Osteocyte (in vitro differentiated cells): ENCODE measurements at places on chromosomes 1 and 21. TPM values are rescaled to one million over a fixed set of nuclear protein-coding genes. Genes with fewer than 3 reads are reported as not detected.
A peak's percentile ranks its signal among the peaks of the same experiment; 100 is the strongest.

DNA sequence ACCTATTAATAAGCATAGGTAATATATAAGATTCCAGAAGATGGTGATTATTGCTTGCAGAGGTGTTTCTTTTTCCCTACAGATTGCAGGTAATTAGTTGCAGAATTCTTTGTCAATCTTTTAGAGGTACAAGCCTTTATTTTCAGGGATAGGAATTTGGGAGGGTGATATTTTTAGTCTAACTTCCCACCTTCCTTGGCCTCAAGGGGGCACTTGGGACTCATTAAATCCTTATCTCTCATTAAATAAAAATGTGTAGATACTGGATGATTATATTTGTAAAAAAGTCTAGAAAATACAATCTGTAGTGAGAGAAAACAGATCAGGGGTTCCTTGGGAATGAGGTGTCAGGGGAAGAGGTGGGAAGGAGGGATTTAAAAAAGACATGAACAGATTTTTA, 179.2 kb downstream of the PATJ start:
- H3K4me1 ChIP-seq: no peaks in the 10 kb centered on the region
- H3K4me3 ChIP-seq: no peak overlapping the region
- DNase-seq: no peak
- peaks cover 4% of the 10 kb centered on the region for H3K36me3 ChIP-seq

- no peak overlapping the region for H3K27ac ChIP-seq
- H3K27me3 ChIP-seq: no peaks in the 10 kb centered on the region
- no peak overlapping the region for H3K4me3 ChIP-seq
- peaks cover 2% of the 10 kb centered on the region for H3K4me1 ChIP-seq
- DNase-seq: no peak
These were observed 806.2 kb downstream of the PLA2G4A start for GRCh38 chr1:187634940-187635339.

DNA sequence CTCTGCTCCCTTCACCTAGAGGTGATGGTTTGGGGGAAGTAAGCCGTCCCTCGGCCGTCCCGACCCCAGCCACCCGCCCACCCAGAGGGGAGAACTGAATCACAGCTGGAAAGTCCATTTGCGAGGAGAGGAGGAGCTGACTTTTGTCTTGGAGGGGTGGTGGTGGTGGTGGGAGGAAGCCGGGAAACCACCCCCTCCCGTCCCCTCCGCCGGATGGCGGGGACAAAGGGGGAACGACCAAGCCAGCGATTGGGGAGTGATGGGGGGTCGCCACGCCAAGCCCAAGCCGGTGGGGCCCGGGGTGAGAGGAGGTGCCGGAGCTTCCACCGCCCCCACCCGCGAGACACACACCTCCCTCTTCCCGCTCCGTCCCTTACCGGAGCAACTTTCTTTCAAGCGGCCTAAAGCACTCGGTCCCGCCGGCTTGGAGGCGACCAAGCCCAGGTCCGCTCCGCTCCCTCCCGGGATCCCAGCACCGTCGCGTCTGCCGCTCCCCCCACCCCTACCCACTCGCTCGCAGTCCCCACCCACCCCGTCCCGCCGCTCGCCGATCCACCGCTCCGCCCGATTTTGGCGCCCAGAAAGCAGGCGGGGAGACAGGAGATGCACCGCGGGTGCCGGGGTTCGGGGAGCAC, 540 bp downstream of the ARHGEF2 start:
- peak overlapping the region; percentile 98 for H3K27ac ChIP-seq
- peak overlapping the region; percentile 88 for H3K4me3 ChIP-seq
- DNase-seq: no peak
- H3K27me3 ChIP-seq: no peaks in the 10 kb centered on the region
- H3K36me3 ChIP-seq: peaks cover 9% of the 10 kb centered on the region

DNA sequence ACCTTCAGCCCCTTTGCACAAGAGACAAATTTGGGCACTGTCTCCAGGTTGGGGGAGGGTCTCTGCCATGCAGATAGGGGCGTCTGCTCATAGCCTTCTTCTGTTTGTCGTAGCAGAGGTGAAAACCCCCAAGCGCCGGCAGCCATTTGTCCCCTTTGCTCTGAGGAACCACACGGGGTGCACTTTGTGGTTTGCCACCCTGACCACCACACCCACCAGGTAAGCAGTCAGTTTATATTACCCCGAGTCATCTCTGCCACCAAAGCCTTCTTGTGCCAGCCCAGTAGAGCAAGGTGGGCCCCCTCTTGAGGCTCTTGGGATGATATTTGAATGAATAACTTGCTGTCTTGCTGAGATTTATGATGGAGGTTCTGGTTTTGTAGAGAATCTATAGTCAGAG, 111.8 kb downstream of the VPS13D start:
- no peak overlapping the region for H3K4me3 ChIP-seq
- H3K4me1 ChIP-seq: peaks cover 25% of the 10 kb centered on the region
- no peak for DNase-seq

- no peak overlapping the region for H3K4me3 ChIP-seq
- H3K27ac ChIP-seq: no peak overlapping the region
- no peaks in the 10 kb centered on the region for H3K36me3 ChIP-seq
- no peak for DNase-seq
- no peaks in the 10 kb centered on the region for H3K27me3 ChIP-seq
These were observed 832.7 kb downstream of the BRINP3 start for GRCh38 chr1:189644970-189645369.

DNA sequence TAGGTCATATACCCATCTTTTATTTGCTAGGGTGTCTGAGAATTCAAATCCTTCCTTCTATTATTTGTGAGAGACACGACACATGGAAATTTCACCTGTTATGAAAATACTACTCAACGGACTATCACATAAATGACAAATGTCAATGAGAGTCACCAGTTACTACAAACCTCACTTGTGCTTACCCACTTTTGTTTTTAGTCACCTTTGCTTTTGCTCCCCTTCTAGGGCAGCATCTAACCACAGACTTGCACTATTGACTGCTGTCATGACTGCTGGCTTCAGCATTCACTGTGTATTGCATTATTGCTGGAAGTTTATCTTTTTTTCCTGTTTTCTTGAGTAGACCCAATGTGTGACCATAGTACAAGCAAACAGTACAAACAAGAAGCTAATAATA, 1048.0 kb downstream of the PLA2G4A start:
- peaks cover 1% of the 10 kb centered on the region for H3K4me1 ChIP-seq
- H3K27me3 ChIP-seq: no peaks in the 10 kb centered on the region
- no peak for DNase-seq
- no peak overlapping the region for H3K4me3 ChIP-seq
- H3K27ac ChIP-seq: no peak overlapping the region

DNA sequence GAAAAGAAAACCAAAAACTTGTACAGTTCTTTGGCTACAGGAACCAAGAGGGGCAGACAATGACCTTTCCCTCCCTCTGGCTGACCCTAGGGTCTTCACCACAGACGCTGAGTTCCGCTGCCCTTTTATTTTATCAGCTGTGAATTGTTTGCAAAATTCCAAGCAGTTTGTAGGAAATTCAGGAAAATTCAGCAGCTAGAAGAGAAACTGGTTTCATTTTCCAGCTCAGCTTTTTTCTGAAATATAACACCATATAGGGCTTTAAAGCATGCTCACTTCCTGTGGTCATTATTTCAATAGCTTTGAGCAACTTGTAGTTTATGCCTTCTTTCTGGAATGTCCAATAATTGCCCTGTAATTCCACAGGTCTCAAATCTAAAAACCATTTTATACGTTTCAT, 5.5 kb upstream of the PIK3R3 start:
- H3K27ac ChIP-seq: peak overlapping the region; percentile 84
- DNase-seq: no peak
- H3K27me3 ChIP-seq: no peaks in the 10 kb centered on the region
- peak overlapping the region; percentile 73 for H3K4me3 ChIP-seq
- H3K4me1 ChIP-seq: peaks cover 58% of the 10 kb centered on the region

- H3K36me3 ChIP-seq: peaks cover 39% of the 10 kb centered on the region
- no peak overlapping the region for H3K27ac ChIP-seq
- no peak for DNase-seq
- H3K27me3 ChIP-seq: no peaks in the 10 kb centered on the region
- no peak overlapping the region for H3K4me3 ChIP-seq
These were observed 41.2 kb downstream of the VPS13D start for GRCh38 chr1:12271033-12271432.

DNA sequence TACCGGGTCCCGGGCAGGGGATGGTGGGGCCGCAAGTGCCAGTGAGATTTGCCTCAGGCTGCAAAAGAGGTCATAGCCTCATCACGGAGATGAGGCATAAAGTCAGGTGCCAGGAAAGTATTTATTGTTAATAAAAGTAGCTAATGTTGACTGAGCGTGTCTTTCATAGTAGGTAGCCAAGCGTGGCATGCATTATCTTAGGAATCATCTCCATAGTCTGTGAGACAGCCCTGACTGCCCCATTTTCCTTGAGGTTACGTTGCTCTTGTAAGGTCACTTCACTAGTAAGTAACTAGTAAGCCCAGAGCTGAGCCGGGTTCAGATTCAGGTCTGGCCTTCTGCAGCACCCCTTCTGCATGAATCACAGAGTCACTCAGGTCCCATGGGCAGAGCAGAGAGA, 174.2 kb downstream of the CAMTA1 start:
- peaks cover 20% of the 10 kb centered on the region for H3K4me1 ChIP-seq
- DNase-seq: no peak
- H3K4me3 ChIP-seq: no peak overlapping the region
- no peak overlapping the region for H3K27ac ChIP-seq
- H3K36me3 ChIP-seq: no peaks in the 10 kb centered on the region

- H3K36me3 ChIP-seq: no peaks in the 10 kb centered on the region
- H3K27me3 ChIP-seq: no peaks in the 10 kb centered on the region
- no peak for DNase-seq
These were observed 94.8 kb upstream of the SGIP1 start for GRCh38 chr1:66439031-66439740.

GRCh38 chr21:41957991-41958766, 4.4 kb upstream of the C2CD2 start:
- no peak for DNase-seq
- H3K36me3 ChIP-seq: no peaks in the 10 kb centered on the region
- H3K27ac ChIP-seq: peak overlapping the region; percentile 81

- peaks cover 10% of the 10 kb centered on the region for H3K36me3 ChIP-seq
- no peak for DNase-seq
- no peak overlapping the region for H3K4me3 ChIP-seq
- H3K27me3 ChIP-seq: no peaks in the 10 kb centered on the region
These were observed 3.5 kb downstream of the FUBP1 start for GRCh38 chr1:77975386-77975785.

GRCh38 chr1:153615406-153615805, 719 bp downstream of the S100A14 start:
- H3K27ac ChIP-seq: no peak overlapping the region
- peaks cover 46% of the 10 kb centered on the region for H3K4me1 ChIP-seq
- no peak for DNase-seq
- H3K36me3 ChIP-seq: peaks cover 9% of the 10 kb centered on the region
- H3K4me3 ChIP-seq: no peak overlapping the region
- H3K27me3 ChIP-seq: no peaks in the 10 kb centered on the region

- peaks cover 15% of the 10 kb centered on the region for H3K4me1 ChIP-seq
- H3K27ac ChIP-seq: no peak within 1 kb of the TSS
- no peaks in the 10 kb centered on the region for H3K36me3 ChIP-seq
- peaks cover 44% of the 10 kb centered on the region for H3K27me3 ChIP-seq
These were observed at the start of gene RYR2 for GRCh38 chr1:237041795-237042525. Gene RYR2, plus strand, starts transcription at chr1:237042184. Its CDS starts 338 bp downstream, at chr1:237042522.

DNA sequence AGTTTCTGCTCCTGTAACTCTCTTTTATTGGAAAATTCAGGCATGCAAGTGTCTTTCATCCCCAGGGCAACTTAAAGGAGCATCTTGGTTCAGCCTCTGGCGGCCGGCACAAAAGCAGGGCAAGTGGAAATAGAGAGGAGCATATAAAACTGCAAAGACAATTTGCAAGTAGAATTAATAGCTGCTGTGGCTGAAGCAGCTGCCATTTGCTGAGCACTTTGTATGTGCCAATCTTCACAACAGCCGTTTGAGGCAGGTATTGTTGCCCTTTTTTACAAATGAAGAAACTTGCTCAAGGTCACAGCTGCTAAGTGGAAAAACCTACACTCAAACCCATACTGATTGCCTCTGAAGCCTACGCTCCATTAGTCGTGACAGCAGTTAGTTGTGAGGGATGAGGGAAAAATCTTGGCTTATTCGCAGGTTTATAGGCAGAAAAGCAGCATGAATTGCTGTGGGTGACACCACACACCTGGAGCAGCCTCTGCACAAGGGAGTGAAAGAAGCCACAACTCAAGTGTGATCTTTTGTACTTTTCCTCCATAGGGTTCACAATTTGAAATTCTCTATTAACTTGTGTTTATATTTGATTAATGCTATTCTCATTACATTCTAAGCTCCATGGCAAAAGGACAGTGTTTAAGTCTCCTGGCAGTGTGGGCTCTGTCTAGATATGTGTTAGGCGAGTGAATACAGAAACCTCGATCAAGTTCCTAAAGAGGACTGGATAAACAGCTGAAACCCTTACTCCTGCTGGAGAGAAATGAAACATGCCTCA, 99.0 kb upstream of the BEND5 start:
- H3K27ac ChIP-seq: no peak overlapping the region
- no peak for DNase-seq
- no peak overlapping the region for H3K4me3 ChIP-seq
- no peaks in the 10 kb centered on the region for H3K27me3 ChIP-seq
- no peaks in the 10 kb centered on the region for H3K36me3 ChIP-seq

DNA sequence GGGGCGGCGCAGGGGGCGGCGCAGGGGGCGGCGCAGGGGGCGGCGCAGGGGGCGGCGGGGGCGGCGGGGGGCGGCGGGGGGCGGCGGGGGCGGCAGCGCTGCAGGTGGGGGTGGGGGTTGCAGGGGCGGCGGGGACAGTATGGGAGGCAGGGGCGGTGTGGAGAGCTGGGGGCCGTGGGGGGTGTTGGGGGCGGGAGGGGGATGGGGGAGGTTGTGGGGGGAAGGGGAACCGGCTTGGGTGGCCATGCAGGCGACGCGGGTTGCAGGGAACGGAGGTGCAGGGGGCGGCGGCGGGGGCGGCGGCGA, 13.0 kb upstream of the SLC19A1 start:
- no peak overlapping the region for H3K27ac ChIP-seq
- H3K4me3 ChIP-seq: no peak overlapping the region
- peaks cover 10% of the 10 kb centered on the region for H3K4me1 ChIP-seq
- H3K27me3 ChIP-seq: peaks cover 10% of the 10 kb centered on the region
- no peaks in the 10 kb centered on the region for H3K36me3 ChIP-seq
- DNase-seq: no peak

- no peaks in the 10 kb centered on the region for H3K36me3 ChIP-seq
- DNase-seq: no peak
- no peak overlapping the region for H3K27ac ChIP-seq
- H3K4me1 ChIP-seq: no peaks in the 10 kb centered on the region
These were observed 2.7 kb downstream of the SLAMF7 start for GRCh38 chr1:160741612-160742348.

DNA sequence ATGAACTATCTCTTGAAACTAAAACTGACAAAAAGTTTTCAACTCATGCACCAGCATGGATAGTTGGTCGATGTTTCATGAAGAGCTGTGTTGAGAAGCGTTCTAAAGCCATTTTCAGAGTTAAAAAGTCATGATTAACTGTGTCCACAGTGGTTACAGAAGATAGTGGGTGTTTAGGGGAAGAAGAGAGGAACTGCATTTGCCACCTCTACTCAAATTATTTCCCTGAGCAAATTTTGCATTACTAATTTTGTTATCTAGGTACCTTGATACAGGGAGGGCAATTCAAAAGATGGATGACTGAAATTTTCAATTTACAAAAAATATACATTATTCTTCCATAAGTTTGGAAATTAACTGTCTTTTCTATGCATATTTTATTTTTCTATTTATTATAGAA, 15.5 kb downstream of the SAMSN1 start:
- no peak for DNase-seq
- H3K36me3 ChIP-seq: no peaks in the 10 kb centered on the region
- H3K27ac ChIP-seq: no peak overlapping the region
- no peaks in the 10 kb centered on the region for H3K4me1 ChIP-seq
- H3K4me3 ChIP-seq: no peak overlapping the region

SH3D21 gene
- 5.1 and 6.4 TPM in 2 replicates for total RNA-seq

AUNIP gene
- total RNA-seq: 1.3 and 1.9 TPM in 2 replicates

LRP8 gene
- 4.4 and 6.3 TPM in 2 replicates for total RNA-seq

FCRL2 gene
- not detected in 2 replicates for total RNA-seq
